NCI-H2029 (cell line): ENCODE measurements at places on chromosomes 5 and 9.

DNA sequence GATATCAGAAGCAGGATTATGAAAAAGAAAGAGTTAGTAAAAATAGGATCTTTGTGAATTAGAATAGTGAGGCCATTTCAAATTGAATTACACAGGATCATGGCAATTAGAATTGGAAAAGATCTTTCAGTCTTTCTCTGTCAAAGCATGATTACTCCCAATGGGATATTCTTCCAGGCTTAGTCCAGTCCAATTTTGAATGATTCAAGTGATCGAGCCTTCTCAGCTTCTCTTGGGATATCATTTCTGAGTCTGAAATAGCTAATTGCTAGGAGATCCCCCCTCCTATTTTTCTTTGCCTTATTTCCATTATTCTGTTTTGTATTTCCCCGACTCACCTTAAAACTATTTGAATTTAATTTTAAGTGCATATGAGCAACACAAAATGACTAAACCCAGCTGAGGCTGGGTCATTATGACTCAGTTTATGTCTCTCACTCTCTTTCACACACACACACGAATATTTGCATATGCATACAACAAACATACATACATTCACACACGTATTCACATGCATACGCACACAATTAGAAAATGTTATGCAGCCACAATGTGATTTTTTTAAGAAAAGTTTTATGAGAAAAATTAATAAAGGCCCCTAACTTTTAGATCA lies 34.8 kb upstream of the EFNA5 start:
- DNase-seq: no peak

DNA sequence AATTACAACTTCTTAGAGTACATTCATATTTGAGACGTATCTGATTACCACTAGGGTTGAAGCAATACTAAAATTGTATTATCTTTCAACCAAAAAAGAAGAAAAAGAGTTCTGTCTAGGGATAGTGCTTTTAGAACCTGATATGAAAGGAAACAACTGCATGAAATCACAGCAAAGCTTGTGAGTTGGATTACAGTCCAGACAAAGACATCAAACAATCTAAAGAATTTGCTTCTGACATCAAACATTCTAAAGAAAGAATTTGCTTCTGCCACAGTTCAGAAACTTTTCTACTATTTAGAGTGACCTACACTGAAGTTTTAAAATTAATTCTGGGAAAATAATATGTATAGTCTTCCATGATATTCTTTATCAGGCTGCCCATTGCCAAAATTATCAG lies 1141.1 kb upstream of the ACO1 start:
- no peak for DNase-seq

DNA sequence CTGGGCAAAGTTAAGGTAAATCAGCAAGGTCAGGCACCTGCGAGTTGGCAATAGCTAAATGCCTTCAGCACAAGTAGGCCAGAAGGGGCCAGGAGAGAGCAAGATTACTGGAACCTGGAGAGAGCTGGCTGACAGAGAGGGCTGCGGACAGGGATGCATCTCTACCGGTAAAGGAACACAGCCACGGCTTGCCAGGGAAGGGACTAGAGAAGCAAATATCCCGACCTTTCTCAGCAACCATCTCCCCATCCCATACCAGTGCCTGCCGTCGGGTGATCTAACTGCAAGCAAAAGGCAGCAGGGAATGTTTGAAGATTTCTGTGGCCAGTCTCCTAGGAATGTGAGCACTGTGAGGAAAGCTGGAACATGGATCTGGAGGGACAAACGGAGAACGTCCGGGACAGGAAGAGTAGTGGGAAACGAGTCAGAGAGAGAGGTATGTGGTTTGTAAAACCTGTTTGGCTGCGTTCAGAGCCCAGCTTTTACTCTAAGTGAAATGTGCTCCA lies 15.9 kb upstream of the ABLIM3 start:
- no peak for DNase-seq

DNA sequence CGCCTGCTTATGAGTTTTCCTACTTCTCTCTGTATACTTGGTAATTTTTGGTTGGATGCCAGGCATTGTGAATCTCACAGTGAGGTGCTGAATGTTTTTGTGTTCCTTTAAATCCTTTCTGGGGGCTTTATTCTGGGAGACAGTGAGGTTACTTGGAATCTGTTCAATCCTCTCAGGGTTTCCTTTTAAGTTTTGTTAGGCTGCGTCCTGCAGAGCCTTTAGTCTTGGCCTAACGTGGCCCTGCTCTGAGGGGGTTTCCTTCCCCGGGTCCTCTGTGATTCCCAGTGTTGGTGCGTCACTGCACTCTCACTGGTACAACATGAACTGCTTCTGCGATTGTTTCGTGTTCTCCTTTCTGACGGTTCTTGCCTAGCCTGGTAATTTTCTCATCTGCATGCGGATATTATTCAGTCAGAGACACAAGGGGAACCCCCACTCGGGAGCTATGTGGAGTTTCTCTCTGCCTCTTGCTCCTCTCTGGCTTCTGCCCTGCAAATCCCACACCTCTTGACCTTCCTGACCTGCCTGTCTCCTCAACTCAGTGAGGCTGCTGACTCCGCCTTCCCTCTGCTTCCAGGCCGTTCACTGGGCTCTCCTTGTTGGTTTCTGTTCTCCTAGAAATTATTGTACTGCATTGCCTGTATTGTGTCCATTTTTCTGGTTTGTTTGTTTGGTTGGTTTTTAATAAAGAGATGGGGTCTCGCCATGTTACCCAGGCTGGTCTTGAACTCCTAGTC lies 128.1 kb downstream of the DAB2IP start:
- DNase-seq: no peak

DNA sequence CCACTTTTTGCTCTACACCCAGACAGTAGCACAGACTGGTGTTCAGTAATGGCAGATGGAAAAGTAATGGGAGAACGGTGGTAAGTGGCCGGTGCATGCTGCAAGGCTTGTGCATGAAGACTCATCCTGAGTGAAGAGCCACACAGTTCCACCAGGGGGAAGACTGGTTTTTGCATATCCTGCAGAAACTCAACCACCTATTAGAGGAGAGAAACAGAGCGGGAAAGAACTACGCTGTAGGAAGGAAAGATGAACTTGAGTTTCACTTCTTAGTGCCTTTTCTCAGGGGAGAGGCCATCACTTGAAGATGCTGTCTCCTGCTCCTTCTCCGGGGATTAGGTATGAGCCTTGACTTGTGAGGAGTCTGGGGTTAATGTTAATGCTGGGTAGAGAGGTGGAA lies 9.4 kb upstream of the PRSS3 start:
- no peak for DNase-seq
